Activated T-helper 1 cell treated with anti-CD3 and anti-CD28 coated beads, Interleukin-12 subunit alpha, Interleukin-12 subunit beta, Interleukin-2, Interleukin-4 antibody, amounts not matched to agents 30 ng/mL and 10 ng/mL and 1 ng/mL, durations not matched to agents 14 hours and 24 hours and 36 hours (primary cell): ENCODE measurements at places on chromosomes 6 and 20. TPM values are rescaled to one million over a fixed set of nuclear protein-coding genes. Genes with fewer than 3 reads are reported as not detected.
A peak's percentile ranks its signal among the peaks of the same experiment; 100 is the strongest.

DNA sequence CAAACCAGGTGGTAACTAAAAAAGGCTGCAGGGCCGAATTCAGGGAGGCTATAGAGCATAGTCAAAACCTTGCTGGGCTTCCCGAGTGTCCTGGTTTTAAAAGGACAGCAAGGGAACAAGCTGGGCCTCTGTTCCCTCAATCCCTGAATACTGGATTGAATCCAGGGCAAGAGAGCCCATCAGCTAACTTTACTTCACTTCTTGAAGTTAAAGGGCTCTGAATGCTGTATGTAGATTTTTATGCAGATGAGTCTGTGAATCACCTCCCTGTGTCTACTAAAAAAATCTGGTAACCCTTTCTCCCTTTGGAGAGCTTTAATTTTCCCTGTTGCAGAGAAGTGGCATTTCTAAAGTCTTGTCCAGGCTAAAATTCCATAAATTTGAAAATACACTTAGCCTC, 29.5 kb downstream of the LYRM4 start:
- no peak for DNase-seq

GRCh38 chr20:51204794-51205193, 181.9 kb upstream of the KCNG1 start:
- DNase-seq: no peak

DNA sequence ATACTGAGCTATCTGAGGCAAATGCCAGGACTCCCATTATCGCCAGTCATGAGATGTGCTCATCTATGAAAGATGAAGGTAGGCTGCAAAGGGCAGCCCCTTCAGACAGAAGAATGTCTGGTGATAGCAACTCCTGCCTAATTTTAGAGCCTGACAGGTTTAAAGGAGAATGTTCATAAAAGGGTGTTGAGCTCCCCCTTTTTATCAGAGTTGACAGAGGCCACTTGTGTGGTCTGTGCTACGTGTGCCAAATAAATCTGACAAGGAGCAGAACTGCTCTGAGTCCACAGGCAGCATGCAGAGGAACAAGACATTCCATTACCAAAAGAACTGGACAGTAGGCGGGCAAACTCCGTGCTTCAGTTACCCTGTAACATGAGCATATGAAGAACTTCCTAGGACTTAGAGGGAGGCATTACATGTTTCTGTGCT, 101.8 kb downstream of the PREP start:
- no peak for DNase-seq

DNA sequence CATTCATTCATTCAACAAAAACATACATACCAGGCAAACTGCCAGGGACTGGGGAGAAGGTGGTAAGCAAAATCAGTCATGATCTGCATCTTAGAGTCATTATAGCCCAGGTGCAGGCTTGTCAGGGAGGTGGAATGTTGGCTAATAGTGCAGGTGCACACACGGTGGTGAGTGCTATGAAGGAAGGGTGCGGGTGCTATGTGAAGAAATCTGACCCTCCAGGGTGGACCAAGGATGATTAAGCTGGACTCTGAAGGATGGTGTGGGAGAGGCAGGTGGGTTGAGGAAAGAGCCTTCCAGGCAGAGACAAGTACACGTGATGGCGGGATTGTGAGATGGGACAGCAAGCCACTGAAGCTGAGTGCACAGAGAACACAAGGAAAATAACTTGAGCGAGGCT, 77.4 kb downstream of the B3GAT2 start:
- DNase-seq: no peak

GRCh38 chr6:51565472-51565871, 521.9 kb downstream of the PKHD1 start:
- DNase-seq: no peak

DNA sequence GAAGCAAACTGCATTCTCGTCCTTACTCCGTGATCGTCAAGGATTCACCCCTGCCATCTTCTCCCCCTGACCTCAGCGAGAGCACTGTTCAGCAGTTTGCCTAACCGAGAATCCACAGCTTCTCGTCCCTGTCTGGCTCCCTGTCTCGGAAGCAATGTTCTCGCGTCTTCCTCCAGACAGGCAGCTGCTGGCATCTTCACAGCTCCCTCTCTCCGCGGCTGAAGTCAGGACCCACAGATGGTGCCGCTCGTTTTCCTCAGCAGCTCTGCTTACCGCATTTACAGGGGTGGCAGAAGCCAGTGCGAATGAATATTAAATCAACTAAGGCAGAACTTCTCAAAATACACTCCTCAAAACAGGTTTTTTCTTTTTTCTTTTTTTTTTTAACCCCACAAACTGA, 18.9 kb upstream of the SLC22A2 start:
- no peak for DNase-seq

GRCh38 chr6:31567531-31568370, 4.3 kb upstream of the LTA start:
- no peak for DNase-seq

- no peak for DNase-seq
These were observed 24.1 kb downstream of the FASTKD5 start for GRCh38 chr20:3135507-3136070.

DNA sequence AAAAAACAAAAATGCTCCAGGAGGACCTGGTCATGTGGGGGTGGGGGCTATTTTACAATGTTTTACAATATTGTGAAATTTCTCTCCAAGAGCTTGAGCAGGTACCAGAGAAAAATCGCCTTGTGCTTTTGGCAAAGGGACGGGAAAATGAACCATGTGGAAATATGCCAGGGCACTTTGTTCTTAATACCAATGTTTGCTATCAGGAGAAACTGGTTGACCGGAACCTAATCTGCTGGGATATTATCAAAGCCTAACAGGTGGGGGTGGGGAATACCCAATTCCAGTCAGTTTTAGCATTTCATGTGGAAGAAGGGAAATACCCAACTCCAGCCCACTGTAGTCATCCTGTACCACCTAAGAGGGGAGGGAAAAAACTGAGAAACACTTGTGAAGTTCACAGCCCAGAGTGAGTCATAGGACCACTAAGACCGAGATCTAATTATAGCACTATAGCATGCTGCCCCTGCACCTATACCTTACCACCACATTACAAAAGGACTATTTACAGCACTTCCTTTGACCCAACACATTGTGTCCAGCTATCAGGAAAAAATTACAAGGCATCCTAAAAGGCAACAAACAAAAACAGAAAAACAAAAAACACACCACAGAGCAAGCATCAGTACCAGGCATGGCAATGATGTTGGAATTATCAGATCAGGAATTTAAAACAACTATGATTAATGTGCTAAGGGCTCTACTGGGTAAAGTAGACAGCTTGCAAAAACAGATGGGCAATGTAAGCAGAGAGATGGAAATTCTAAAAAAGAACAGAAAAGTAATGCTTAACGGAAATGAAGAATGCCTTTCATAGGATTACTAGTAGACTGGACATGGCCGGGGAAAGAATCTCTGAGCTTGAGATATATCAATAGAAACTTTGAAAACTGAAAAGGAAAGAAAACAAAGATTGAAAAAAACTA, 84.1 kb upstream of the POPDC3 start:
- DNase-seq: no peak

- no peak for DNase-seq
These were observed 96.9 kb downstream of the JPH2 start for GRCh38 chr20:44089987-44090674.

DNA sequence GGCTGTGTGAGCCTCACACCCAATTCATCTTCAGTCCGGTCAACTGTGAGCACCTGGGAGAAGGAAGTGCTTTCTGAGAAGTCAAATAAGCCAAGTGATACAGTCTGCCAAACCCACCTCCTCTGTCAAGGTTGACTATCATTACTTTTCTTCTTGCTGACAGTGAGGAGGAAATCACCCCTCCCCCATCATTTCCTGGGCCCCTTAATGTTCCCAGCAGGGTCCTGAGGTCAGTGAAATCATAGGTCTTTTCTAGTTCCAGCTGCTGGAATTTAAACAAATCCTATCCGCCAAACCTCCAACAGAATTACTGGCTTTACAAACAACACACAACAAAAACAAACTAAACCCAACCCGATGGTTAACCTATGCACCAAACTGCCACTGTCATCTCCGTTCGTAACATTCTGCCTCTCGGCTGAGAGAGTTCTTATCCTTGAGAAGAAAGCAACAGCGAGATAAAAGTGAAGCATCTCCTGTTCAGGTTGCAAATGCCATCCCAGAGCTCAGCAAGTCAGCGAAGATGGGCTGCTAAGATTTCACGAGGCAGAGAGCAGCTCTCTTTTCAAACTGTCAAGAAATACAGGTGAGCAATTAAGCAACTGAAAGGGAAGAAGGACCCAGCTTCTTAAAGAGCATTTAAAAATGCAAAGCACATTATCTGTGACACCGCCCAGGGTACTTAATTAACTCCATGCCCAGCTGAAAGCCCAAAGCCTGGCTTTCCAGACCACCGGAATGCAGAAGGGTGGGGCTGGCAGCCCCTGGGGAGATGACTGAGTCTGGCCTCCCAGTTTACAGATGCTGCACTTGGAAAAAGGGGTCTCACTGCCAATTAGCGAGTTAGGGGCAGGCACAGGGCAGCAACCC, 24.7 kb downstream of the GFOD1 start:
- DNase-seq: no peak

DNA sequence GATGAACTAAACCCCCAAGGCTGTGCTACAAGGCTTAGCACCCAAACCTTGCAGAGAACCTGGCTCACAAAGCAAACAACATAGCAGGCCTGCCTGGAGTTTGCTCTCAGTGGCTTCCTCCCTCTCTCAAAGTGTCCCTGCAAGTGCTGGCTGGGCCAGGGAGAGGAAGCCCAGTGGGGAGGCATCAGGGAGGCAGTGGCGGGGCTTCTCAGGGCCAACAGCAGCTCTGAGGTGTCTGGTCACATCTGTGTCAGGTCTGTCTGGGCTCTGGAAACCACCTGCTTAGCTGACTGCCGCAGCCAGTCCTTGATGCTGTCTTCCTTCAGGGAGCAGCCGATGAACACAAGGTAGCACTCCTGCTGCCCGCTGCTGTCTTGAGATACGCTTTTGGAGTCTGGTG, 16.7 kb upstream of the SLC4A11 start:
- no peak for DNase-seq

DNA sequence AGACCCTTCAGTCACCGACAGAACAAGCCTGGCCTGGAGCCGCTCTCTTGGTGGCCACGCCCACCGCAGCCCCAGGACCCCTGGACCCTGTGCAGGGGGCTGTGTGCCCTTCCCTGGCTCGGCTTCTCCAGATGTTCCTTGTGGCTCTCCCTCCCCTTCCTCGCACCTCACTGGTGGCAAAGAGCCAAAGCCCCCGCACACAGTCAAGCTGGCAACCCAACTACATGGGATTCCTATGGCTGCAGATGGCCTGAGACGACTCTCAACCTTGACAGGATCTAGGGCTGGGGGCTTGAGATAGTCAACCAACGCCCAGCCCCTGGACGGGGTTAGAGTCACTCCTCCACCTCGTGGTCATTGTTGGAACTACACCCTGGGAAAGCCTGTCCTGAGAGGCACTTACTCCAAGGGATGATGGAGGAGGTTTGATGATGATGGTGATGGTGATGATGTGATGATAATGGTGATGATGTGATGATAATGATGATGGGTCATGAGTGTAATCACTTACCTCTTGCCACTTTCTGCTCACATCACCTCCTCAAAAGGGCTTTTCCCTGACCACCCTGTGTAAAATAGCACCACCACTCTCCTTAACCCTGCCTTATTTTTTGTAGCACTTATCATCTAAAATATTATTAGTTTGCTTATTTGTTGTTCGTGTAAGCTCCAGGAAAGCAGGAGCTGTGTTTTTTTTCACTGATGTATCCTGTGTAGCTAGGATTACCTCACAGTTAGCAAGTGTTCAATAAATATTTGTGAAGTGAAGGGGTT, 278.4 kb downstream of the LRFN2 start:
- DNase-seq: peak; percentile 42

DNA sequence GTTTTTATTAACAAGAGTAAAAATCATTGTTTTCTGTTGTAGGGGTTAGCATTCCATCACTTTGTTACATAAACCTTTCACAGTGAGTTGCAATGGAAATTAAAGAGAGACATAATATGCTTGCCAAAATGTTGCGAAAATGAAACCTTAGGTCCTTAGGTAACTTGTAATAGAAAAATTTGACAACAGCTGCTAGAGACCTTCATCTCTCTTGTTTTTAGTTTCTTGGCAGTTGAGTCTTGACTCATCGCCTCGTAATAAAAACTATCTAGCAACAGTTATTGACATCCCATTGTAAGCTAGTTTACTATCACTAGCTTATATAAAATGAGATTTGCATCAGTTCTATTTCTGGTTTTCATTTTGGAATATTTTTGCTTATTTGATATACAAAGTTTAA, 179.0 kb upstream of the MMS22L start:
- no peak for DNase-seq

- DNase-seq: no peak
These were observed 40.4 kb downstream of the CEBPB start for GRCh38 chr20:50230871-50231560.

- DNase-seq: peak; percentile 52
These were observed 16.2 kb downstream of the GABRR2 start for GRCh38 chr6:89298680-89299465.

- DNase-seq: no peak
These were observed 453.0 kb upstream of the SULF2 start for GRCh38 chr20:48238326-48238725.

GRCh38 chr20:54476169-54477009, 996 bp downstream of the DOK5 start:
- DNase-seq: no peak

DNA sequence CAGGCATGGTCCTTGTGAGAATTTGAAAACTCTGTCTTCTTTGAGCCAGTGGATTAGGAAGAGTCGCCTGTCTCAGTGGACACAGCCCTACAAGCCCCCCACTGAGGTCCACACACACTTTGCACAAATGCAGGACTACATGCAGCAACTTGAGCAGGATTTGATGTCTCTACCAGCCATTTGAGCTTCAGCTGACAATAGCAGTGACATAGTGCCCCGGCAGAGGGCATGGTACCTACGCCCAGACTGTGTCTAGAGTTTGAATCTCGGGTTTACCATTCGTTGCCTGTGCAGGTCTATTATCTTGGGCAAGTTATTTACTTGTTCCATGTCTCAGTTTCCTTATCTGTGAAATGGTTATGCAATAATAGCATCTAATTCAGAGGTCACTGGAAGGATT, 580.1 kb downstream of the TFAP2B start:
- DNase-seq: no peak

The COL9A3 gene
- not detected in 2 replicates for total RNA-seq

The ZBTB12 gene
- total RNA-seq: 4.6 and 5.1 TPM in 2 replicates

The TRIM39 gene
- 14.2 and 15.6 TPM in 2 replicates for total RNA-seq

The SPINT4 gene
- not detected in 2 replicates for total RNA-seq

The PSMB8 gene
- total RNA-seq: 353 and 358 TPM in 2 replicates

The ZFAND3 gene
- total RNA-seq: 36.9 and 44.1 TPM in 2 replicates

The MICB gene
- 36.1 and 37.5 TPM in 2 replicates for total RNA-seq

The POU5F1 gene
- total RNA-seq: not detected in 2 replicates

The SIGLEC1 gene
- not detected in 2 replicates for total RNA-seq
